ENCODE measurements at places on chromosomes 12 and 14.

DNA sequence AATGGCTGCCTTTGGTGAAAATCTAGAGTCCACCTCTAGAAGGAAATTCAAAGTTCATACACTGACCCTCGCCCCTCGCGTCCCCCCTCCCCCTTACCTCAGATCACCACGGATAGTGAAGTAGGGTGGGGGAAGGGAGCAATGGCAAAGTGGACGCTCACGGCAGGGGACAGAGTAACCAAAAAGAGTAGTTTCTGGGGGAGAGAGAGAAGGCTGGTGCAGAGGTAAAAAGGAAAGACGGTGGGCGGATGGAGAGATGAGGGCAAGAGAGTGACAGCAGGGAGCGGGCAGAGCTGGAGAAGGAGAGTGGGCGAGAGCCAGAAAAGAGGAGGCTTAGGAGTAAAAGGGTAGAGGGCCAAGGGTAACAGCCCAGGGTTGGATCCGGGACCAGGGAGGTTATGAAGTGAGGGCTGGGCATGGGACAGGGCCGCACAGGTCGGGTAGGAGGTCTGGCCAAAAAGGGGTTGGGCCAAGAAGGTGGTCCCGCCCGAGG is 423 bp downstream of the ALDH6A1 start:
- peak; percentile 7 for DNase-seq

- no peak for DNase-seq
Measured at GRCh38 chr12:29737644-29738043, 46.1 kb downstream of the TMTC1 start.

DNA sequence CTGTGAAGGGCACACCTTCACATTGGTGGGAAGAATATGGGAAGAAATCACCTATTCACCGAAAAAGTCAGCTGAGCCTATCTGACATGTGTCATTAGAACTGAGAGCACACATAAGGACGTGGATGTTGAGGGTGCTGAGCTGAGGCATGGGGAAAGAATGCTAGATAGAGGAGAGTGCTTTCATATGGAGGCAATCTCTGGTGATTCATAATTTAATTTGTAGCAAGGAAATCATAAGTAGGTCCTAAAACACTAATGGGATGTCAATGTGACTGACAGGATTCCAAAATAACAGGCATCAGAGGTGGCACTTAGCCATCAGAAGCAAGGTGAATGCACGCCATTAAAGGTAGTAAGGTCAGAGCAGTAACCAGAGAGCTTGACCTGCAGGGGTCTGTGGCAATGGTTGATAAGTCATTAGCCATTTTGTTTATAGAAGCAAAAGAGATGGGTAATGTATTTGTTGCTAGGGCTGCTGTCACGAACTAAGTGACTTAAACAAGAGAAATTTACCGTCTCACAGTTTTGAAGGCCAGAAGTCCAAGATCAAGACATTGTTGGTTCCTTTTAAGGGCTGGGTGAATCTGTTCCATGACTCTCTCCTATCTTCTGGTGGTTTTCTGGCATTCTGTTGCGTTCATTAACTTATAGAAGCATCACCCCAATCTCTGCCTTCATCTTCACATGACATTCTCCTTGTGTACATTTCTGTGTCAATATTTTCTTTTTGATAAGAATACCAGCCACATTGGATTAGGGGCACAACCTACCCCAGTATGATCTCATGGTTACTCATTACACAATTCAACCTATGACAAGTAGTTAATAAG is 69.3 kb downstream of the ANKS1B start:
- no peak for DNase-seq

DNA sequence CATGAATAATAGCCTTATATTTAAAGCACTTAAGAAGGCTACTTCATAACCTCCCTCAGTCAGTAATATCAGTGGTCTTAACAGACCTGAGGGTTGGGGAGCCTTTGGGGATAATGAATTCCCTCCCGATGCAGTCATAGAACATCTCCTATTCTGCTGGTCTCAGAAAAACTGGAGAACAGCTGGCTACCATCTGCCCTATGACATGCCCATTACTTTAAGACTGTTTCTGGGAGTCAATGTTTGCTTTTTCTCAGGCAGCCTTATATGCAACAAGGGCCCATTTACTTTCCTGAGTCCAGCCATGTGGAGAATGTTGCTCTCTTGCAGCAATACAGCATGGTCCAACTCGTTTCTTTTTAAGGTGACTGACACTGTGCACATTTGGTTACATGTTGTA is 161.7 kb upstream of the PARP11 start:
- peak; percentile 61 for DNase-seq

DNA sequence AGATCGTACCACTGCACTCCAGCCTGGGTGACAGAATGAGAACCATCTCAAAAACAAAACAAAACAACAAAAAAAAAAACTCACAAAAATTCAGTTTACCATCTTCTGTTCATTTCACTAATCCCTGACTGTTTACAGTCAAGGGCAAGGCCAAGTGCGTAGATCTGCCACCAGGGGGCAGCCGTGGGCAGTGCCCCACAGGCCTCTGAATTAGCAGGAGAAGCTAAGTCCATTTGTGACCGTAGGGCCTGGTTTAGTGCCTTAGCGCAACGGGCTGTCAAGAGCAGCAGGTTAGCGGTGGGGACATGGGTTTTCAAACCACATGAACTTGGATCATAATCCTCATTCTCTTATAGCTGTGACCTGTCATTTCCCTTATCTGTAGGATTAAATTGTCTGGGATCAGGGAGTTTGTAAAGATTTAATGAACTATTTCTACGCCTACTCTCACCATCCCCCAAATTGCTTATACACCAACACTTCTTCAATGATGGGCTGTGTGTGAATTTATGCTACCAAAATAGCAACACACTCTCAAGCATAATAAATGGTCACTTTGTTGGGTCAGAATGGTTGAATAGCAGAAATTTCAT is 49.0 kb downstream of the KCTD10 start:
- DNase-seq, result peak; percentile 46

DNA sequence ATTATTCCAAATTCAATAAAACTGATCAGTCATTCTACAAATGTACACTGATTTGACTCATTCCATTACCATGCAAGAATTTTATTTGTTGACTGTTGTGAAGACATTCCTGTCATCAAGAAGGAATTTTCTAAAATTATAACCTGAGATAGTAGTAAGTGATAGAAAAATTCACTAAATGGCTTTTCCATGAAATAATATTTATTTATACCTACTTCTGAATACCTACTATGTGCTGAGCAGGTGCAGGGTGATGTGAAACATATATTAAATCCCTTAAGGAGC is 841.7 kb downstream of the NRXN3 start:
- no peak for DNase-seq

- DNase-seq, result no peak
Measured at GRCh38 chr12:9925705-9926393, 6.3 kb downstream of the CLEC2A start.

- DNase-seq, result no peak
Measured at GRCh38 chr14:76129851-76130576, 21.7 kb upstream of the GPATCH2L start.

- DNase-seq, result no peak
Measured at GRCh38 chr12:61412201-61412600, 848.0 kb upstream of the USP15 start.

- no peak for DNase-seq
Measured at GRCh38 chr12:88951860-88952561, 371.7 kb upstream of the KITLG start.

- no peak for DNase-seq
Measured at GRCh38 chr12:49370539-49370938, 3.3 kb downstream of the SPATS2 start.

GRCh38 chr14:63204407-63205043 is at the start of gene RHOJ:
TSS of gene RHOJ (plus strand) at chr14:63204443. CDS start at chr14:63204870, 427 bp downstream.
- DNase-seq, result no peak

DNA sequence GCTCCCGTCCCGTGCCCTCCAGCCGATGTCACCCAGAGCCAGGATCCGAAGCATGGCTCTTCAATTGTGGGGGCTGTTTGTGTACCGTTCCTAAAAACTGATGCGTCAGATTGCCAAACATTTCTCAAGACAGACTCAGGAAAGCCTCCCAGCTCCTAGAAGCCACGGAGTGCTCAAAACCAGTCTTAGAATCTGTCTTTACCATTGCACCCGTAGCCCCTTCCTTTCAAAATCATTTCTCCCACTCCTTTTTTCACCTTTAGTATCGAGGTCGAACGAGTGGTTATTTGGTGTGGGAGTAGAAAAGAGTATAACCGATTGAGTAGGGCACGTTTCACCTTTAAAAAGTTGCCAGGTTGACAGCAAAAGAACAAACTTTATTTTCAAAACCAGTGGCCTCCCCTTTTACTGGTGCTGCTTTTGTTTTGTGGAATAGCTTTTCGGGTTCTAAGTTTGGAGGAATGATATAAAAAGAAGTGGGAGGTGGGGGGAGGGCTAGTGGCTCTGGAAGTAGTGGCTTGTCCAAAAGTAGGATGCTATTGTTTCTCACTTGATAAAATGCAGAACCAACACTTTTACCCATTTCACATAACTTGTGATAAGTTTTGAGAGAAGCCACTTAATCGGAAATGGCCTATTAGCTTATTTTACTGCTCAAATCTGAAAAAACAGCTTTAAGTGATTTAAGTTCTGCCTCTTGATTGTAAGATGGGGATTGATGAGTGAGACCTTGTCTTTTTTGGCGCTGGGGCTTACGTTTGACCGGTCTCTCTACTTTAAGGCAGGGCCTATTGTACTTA is 803 bp downstream of the STK38L start:
- peak; percentile 19 for DNase-seq

- DNase-seq, result no peak
Measured at GRCh38 chr14:25136811-25137210, 86.9 kb upstream of the STXBP6 start.

GRCh38 chr14:106062502-106063272 is 536.3 kb downstream of the TMEM121 start:
- DNase-seq, result no peak

DNA sequence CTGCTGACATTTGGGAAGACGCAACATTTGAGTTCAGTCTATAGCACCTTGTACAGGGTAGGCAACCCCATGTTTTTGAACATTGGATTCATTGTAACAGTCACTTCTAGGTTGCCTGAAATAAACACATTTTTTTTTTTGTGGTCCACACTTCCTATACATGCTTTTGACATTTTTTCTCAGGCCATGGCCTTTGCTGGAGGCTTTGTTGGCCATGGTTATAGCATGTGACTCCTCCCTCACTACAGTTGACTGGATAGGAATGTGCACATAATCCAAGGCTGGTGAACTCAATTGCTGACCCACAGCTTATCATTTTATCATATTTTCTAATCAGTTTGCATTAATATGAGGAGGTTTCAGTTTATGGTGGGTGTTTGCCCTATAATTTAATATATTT is 60.6 kb downstream of the TMEM117 start:
- DNase-seq, result no peak

GRCh38 chr14:89485264-89485663 is 68.2 kb upstream of the FOXN3 start:
- no peak for DNase-seq

DNA sequence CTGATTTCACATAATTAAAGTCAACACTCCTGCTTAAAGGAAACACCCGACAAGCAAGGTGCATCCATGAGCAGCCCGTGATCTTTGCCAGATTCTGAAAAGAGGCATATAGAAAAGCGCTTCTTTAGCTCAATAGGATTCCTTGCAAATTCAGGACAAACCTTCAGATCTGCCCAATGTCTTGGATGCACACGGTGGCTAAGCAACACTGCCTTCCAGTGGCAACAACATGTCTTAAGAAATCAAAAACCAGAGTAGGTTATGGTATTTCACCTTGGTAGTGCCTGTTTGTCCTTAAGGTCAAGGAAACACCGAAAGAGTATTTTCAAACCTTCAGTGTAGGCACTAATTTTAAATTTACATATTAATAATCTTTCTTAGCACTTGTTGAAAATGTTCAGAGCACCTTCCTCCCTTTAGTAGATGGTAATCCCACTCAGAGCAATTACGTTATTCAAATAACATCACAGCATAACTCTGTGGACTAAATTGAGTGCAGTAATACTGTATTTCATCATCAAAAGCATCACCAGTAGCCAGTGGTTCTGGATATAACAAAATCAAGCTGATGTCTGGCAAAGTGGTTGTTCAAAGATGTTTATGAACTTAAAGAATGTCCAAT is 58.0 kb upstream of the CDKN3 start:
- DNase-seq, result no peak

- no peak for DNase-seq
Measured at GRCh38 chr12:93127582-93128331, 198.7 kb upstream of the EEA1 start.

- no peak for DNase-seq
Measured at GRCh38 chr12:42180990-42181596, 36.4 kb upstream of the GXYLT1 start.

DNA sequence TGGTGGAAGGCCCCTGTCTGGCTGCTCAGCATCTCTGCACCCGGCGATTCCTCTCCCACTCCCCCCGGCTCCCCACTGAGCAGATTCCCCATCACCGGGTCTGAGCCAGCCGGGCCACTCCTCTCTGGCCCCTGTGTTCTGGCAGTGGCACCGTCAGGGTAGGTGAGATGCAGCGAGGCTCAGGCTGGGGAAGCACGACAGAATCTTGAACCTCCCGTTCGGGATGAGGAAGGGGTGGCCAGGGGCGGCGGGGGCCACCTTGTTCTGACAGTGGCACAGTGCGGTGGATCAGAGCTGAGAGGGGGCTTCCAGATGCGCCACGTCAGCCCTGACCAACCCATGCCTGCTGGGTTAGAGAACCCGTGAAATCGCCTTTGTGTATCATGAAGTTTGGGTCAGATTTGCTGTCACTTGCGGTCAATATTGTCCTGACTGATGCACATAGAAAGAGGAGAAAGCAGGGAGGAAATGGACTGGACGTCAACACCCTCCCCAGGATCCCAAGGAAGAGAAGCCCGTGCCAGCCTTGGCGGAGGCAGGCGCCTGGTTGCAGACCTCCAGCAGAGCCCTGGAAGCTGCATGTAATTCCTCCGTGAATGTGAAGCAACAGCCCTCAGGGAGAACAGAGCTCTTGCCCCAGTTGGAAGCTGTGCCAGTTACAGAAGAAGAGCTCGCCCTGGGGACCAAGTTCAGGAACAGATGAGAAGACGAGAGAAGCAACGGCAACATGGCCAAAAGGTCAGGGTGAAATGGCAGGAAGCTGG is 137.1 kb upstream of the SFSWAP start:
- DNase-seq, result no peak

DNA sequence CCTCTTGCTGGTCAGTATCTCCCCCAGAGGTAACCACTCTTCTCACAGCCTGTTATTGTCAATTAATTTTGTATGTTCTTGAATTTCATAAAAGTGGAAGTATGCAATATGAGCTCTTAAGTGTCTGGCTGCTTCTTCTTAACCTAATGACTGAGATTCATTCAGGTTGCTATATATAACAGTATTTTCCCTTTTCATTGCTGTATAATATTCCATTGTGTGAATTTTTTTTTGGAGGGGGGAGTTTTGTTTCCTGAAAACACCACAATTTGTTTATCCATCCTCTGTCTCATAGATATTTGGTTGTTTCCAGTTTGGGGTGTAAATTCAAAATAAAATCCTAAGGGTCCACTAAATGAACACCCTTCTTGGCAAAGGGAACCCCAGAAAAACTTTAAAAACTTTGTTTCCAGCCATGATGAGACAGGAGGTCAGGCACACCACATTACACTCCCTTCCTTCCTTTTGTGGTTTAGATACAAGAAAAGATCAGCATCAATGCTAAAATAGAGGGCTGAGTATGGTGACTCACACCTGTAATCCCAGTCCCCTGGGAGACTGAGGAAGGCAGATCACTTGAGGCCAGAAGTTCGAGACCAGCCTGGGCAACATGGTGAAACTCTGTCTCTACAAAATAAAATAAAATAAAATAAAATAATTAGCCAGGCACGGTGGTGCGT is 4.1 kb upstream of the DAO start:
- DNase-seq, result no peak

GRCh38 chr14:24289649-24290280 is 9.8 kb downstream of the DHRS1 start:
- DNase-seq, result no peak

GRCh38 chr12:23350808-23351207 is 598.7 kb downstream of the SOX5 start:
- no peak for DNase-seq

GRCh38 chr14:98370352-98370751 is 901.6 kb downstream of the BCL11B start:
- DNase-seq, result no peak

Measured in left renal cortex interstitium (tissue), 4 donors.